ENCODE measurements at places on chromosomes 1 and 21. TPM values are rescaled to one million over a fixed set of nuclear protein-coding genes. Genes with fewer than 3 reads are reported as not detected.

GRCh38 chr1:67135354-67135753, 584 bp upstream of the C1orf141 start:
- no peak for DNase-seq

- DNase-seq: no peak
Observed at GRCh38 chr1:56577406-56578137, 1.8 kb downstream of the PLPP3 start.

DNA sequence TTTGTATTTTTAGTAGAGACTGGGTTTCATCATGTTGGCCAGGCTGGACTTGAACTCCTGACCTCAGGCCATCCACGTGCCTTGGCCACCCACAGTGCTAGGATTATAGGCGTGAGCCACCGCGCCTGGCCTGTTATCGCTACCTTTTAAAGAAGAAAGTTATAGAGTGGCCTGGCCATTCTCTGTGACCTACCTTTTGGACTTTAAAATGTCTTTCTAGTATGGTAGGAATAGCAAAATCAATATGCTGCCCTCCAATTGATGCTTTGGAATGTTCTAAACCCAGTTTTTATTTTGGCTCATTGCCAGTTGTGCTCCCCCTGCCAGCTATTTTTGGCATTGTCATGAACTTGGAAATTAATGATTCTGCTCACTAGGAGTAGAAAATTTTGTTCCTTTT, 19.9 kb downstream of the HIPK1 start:
- no peak for DNase-seq

GRCh38 chr1:38071312-38072256, 25.0 kb upstream of the POU3F1 start:
- DNase-seq: no peak

GRCh38 chr1:227844320-227845146, 29.1 kb downstream of the PRSS38 start:
- no peak for DNase-seq

DNA sequence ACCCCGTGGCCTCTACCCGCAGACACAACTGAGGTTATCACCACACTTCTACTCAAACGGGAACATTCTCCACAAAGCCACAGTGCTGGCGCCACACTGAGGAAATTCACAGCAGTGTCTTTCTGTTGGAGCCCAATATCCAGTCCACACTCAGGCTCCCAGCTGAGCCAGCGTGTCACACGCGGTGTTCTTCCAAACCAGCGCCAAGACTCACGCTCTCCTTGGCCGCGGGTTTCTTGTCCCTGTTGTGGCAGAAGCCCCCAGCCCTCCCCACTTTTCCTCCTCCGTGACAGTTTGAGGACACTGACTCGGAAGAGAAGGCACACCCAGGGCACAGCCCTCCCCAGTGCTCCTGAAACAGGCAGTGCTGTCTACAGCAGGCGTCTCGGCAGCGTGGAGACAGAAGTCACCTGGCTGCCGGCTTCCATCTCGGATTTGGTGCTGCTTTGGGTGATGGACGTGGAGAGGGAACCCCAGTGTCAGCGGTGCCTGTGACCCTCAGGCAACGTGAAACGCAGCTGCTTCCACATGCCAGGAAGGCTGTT, 35.4 kb upstream of the AGPAT3 start:
- no peak for DNase-seq

GRCh38 chr1:19313636-19313959, 1.5 kb downstream of the SLC66A1 start:
- DNase-seq: no peak

- no peak for DNase-seq
Observed at GRCh38 chr1:17833661-17834501, 78.7 kb downstream of the ACTL8 start.

DNA sequence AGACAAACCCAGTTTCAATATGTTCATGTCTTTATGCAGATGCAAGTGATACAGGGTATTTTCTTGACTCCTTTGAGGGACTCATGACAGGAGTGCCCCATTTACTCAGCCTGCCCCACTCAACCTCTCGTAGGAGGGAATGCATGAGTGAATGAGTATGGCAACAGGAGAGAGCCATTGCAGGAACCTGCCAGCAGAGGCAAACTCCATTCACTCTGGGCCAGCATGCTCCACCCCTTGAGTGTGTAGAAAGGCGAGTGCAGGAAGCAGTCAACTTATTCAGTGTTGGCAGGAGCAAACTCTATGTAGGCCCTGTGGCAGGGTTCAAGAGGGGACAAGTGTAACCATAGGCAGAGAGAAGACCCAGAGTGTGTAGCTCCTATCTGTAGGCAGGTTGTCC, 1526.3 kb downstream of the PLA2G4A start:
- no peak for DNase-seq

DNA sequence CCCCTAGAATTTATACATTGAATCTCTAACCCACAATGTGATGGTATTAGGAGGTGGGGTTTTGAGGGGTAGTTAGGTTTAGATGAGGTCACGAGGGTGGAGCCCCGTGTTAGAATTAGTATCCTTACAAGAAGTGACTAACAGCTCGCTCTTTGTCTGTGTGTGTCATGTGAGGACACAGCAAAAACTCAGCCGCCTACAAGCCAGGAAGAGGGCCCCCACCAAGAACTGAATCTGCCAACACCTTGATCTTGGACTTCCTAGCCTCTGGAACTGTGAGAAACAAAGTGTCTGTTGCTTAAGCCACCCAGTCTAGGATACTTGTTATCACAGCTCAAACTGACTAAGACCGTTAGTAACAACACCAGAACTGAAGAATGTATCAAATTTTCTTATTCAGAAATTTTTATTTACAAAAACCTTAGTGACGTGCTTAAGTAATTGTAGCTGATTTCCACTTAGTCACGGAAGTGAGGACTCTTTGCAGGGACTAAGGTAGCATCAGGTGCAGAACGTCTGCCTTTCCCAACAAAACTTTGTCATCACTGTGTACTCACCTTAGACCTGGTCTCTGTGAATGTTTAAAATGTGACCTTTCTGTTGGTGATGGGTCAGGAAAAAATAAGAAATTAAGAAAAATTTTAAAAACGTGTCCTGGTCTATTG, 24.5 kb upstream of the LRRC8C start:
- no peak for DNase-seq

- no peak for DNase-seq
Observed at GRCh38 chr21:38853421-38853919, 47.7 kb downstream of the ETS2 start.

- DNase-seq: no peak
Observed at GRCh38 chr1:29523136-29523535, 286.8 kb downstream of the PTPRU start.

GRCh38 chr1:30735124-30735523, 11.7 kb upstream of the MATN1 start:
- no peak for DNase-seq

DNA sequence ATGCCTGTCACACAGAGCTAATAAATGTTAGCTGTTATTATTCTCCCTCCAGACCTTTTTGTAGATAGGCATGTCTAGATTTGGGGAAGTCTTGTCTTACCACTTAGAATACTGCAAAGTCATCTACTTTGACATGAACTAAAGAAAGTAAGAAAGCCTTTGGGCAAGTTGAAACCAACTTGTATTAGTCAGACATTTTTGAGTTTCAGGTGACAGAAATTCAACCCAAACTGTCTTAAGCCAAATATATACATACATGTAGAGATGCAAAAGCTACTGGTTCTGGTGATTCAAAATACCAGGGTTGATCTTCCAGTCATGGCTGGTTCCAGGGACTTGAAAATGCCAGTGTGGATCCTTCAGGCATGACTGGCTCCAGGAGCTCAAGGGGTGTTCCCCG, 276.8 kb upstream of the TMEM51 start:
- no peak for DNase-seq

DNA sequence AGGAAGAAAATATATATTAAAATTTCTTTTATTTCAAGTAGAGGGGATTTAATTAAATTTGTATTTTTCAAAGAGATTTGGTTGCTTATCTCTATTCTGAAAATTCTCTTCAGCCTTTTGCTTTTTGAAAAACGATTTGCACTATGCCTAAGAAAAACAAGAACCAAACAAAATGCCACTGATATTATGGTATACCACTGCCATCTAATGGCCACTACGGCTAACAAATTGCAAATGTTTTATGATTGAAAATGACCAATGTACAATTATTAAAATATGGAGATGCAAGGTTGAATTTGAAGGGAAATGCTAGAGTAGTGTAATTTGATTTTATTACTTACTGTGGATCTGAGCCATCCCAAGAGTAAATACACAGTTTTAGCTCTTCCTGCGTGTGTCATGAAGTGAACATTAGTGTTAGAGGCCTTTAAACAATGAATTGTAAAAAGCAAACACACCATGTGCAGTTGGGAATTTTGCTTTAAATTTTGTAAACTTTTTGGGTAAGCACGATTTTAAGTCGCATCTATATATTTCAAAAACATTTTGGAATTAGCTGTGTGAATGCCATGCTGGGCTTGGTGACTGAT, 137.4 kb upstream of the USP25 start:
- no peak for DNase-seq

DNA sequence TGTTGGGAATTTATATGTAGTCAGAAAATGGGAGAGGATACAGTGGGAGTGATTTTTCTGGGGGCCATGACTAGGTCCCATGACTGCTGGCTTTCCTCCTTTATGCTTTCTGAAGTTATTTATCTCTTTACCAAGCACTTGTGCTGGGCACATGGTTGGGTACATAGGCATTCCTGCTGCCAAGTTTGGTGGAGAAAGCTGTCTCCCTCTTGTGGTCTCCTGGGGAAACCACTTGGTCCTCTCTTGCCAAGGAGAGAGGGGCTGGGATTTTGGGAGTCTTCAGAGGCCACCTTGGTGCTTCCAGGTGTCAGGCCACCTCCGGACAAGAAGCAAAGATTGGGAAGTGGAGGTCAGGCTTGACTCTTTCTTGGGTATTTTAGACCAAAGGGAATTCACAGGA, 120.2 kb upstream of the KCNE2 start:
- no peak for DNase-seq

- DNase-seq: no peak
Observed at GRCh38 chr1:56788588-56788987, 30.6 kb downstream of the FYB2 start.

DNA sequence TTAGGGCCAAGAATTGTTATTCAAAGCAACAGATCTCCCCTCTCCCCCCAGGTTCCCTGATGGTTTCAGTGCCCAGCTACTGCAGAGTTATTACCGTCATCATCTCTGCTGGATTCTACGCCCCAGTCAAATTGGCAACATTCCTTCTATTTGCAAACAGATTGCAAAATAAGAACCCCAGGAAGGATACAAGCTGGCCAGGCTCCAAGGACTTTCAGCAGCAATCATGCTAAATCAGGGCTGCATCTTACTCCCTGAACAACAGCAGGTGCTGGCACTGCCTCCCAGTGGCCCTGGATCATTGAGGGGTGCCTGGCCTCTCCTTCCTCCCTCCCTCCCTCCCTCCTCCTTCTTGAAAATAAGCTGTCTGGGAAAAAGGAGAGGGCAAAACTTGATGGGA, 521.6 kb upstream of the BEND5 start:
- no peak for DNase-seq

GRCh38 chr1:184464757-184465156, 77.9 kb downstream of the C1orf21 start:
- no peak for DNase-seq

- peak; percentile 1 for DNase-seq
Observed at GRCh38 chr1:190699165-190699564, 221.5 kb upstream of the BRINP3 start.

DNA sequence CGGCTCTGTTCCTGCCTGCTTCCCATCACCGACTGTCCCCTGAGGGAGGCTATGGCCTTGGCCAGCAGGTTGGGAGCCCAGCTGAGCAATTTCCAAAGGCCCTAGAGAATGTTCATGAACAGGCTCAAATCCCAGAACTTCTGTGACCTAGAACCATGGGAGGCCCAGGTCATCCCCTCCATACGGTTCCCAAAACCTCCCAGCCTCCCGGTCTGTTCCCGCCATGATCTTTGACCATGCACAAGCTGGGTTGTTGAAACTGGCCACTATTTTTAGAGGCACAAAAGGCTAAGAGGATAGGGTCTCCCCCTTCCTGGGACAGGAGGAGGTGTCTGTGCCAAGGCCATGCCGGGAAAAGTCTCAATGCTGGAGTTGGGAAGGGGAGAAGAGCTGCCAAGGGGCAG, 27.5 kb downstream of the EPHA2 start:
- no peak for DNase-seq

DNA sequence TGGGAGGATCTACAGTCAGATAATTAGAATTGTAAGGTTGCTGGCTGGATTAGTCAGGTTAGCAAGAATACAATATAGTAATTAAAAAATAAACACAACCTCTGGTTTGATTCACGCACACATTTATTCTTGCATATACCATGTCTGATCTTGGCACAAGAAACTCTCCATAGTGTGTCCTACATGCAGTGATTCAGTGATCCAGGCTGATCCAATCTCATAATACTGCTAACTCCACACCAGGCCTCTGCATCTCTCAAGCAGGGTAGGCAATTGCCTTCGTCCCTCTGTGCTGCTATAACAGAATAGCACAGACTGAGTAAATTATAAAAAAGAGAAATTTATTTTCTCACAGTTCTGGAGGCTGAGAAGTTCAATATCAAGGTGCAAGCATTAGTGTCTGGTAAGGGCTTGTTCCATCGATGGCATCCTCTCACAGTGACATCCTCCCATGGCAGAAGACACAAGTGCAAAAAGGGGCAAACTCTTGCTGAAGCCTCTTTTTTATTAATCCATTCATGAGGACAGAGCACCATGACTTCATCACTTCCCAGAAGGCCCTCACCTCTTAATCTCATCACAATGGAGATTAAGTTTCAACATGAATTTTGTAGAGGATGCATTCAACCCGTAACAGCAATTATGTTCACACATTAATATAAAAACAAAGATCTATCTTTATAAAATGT, 741.0 kb upstream of the NCAM2 start:
- no peak for DNase-seq

DNA sequence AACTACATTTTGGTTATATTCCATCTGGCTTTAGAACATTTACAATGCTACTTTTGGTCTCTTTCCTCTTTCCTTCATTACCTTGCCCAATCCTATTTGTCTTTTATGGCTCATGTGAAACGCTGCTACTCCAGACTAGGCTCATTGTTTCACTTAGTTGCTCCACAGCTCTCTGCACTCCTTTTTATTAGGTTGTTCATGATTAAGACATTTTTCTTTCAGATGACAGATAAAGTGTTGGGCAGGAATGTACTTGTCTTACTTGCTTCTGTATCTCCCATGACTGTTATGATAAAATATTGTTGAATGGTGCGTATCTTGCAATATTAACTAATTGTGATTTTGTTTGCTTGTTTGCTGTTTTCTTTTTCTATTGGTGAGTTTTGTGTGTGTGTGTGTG, 1532.3 kb downstream of the KCNT2 start:
- DNase-seq: no peak

- no peak for DNase-seq
Observed at GRCh38 chr1:48217856-48218255, 4.7 kb upstream of the SLC5A9 start.

GRCh38 chr1:27491748-27492700, 2.1 kb upstream of the WASF2 start:
- no peak for DNase-seq

- DNase-seq: no peak
Observed at GRCh38 chr1:195516036-195516435, 1092.2 kb downstream of the KCNT2 start.

Gene C1orf87
- not detected for total RNA-seq

Gene FAM76A
- 9.4 TPM for total RNA-seq

Gene RNF186
- total RNA-seq: not detected

Gene PDZK1IP1
- not detected for total RNA-seq

Gene NGF
- not detected for total RNA-seq

Gene FCRLB
- total RNA-seq: 7.9 TPM

Gene AKR7A3
- total RNA-seq: 1.1 TPM

Gene NHLH1
- 0.80 TPM for total RNA-seq

Gene CNR2
- 15.1 TPM for total RNA-seq

Gene DNASE2B
- not detected for total RNA-seq

Gene ANGPTL3
- total RNA-seq: not detected

Gene CCDC185
- total RNA-seq: not detected

Gene AMY2B
- total RNA-seq: 3.7 TPM

Gene TRNP1
- 0.13 TPM for total RNA-seq

Gene DMRTA2
- not detected for total RNA-seq

Measured in GM12878 (cell line).